ENCODE measurements at places on chromosomes 2 and 18. TPM values are rescaled to one million over a fixed set of nuclear protein-coding genes. Genes with fewer than 3 reads are reported as not detected.

DSG1 gene
- 33.7 TPM for total RNA-seq

TMEM169 gene
- 0.04 TPM for total RNA-seq

E2F6 gene
- total RNA-seq = 5.0 TPM

DYTN gene
- not detected for total RNA-seq

KIF1A gene
- 0.12 TPM for total RNA-seq

TNS1 gene
- 27.7 TPM for total RNA-seq

TUBA3E gene
- total RNA-seq = not detected

SGPP2 gene
- 57.1 TPM for total RNA-seq

NYAP2 gene
- total RNA-seq = 0.32 TPM

CCT4 gene
- total RNA-seq = 109 TPM

PTPRN gene
- not detected for total RNA-seq

POTEC gene
- total RNA-seq = not detected

MOGAT1 gene
- total RNA-seq = not detected

DCDC2C gene
- total RNA-seq = not detected

GALNT1 gene
- 101 TPM for total RNA-seq

FKBP1B gene
- 6.2 TPM for total RNA-seq

- no peak for ATAC-seq
Observed at GRCh38 chr2:23944976-23945375, 4.7 kb downstream of the UBXN2A start.

DNA sequence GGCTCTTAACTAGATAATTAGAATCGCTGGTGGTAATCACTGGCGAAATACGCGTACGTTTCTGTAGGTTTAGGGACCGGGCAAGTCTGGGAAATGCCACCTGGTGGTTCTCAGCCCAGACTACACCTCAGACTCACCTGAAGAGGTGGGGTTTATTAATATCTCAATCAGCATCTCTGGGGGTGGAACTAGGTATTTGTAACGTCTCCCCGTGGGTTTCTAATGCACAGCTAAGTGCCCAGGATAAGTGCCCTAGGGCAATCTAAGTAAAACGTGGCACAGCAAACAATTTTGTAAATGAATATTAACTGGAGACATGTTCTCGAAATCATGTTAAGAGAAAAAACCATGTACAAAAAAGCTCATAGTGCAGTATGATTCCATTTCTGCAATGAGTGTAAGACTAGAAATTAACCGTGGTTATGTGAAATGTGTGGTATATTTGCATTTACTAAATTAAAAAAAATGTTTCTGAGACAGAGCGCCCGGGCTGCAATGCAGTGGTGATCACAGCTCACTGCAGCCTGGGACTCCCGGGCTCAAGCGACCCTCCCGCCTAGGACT, 760 bp upstream of the CNOT11 start:
- peak; percentile 65 for ATAC-seq

DNA sequence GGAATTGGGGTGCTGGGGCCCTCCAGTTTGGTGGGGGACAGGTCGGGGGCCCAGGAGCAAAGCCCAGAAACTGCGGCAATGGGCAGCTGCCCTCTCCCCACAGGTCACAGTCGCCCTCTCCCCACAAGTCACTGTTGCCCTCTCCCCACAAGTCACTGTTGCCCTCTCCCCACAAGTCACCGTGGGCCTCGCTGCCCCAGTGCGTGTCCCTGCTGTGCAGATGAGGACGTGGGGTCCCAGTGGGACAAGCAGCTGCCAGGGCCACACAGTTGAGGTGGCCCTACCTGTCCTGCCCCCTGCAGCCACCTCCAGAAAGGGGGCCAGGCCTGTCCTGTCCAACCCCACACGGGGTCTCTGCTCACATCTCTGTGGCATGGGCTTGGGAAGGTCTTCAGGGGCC, 13.0 kb upstream of the AGXT start:
- ATAC-seq = no peak

- no peak for ATAC-seq
Observed at GRCh38 chr2:40199771-40200170, 252.1 kb downstream of the SLC8A1 start.

DNA sequence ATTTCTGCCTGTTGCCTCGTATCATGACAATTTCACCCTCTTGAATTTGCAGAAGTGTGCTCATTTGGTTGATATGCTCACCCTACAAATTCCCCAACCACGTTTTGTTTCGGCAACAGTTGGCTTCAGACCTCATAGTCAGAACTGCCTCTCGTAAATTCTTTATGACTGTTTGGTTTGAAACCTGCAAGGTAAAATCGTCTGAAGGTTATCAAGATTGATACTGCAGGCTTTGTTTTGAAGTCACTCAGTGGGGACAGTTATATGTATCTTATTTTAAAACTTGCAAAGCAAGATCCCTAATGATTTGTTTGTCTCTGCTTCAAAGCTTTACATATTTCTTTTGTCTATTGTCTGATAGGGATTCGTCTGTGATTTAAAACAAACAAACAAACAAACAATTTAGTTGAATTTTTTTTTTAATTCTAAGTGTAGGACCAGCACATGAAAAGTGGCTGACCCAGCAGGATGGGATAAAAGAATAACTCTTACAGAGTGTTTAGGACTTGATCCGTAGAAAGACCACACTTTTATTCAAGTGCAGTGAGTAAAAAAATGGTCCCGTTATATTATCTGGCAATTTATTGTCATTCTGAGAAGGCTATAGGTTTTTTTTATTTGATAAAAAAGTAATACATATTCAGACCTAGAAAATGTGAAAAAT, 45.7 kb upstream of the MYCN start:
- no peak for ATAC-seq

GRCh38 chr2:170714381-170715061, 616 bp upstream of the SP5 start:
- ATAC-seq = peak; percentile 49

DNA sequence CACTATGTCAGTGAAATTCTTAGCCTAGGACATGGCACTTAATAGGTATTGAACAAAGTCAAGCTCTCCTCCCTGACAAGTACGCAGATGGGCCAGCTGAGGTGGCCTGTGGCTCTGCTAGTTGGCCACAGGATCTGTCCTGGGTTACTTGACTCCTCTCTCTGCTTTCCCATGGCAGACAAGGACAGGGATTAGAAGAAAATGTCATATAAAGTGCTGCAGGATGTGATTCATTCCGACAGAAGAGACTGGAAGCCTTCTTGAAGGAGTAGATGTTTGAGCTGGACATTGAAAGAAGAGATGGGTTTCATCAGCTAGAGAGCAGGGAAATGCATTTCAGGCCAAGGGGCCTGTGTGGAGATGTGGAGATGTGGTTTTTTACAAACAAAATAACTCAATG, 46.7 kb downstream of the SMAD7 start:
- no peak for ATAC-seq

- no peak for ATAC-seq
Observed at GRCh38 chr2:216650626-216651257, 17.5 kb downstream of the IGFBP2 start.

DNA sequence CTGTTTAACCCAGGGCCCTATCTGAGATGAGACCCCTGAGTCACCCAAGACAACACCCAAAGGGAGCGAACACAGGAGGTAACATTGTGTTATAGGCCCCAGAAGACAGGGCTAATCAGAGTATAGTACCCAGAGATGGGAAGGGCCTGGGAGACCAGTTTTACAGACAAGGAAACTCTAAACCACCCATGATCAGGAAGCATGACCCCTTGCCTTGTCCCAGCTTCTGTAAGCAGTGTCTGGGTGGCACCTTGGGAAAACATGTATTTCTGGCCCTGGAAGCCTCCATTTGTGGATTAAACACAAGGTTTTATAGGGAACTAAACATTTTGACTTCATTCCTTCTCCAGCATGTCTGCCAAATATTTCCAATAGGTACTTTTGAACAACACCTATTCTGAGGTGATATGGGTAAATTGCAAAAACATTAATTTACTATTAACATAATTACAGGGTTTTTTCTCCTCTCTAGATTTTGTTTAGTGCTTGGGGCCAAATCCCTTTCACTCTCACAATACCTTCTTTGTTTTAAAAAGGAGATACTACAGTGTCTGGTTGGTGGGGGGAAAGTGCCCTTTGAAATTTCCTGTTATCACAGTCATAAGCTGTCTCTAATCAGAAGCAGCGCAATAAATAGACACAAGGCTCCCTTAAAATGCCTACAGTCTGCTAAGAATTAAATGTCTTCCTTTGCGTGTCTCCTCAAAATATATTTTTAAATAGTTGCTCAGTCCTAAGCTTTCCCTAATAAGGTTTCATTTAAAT, 341.1 kb downstream of the BCL11A start:
- ATAC-seq = no peak

GRCh38 chr2:237474931-237475703, 11.9 kb upstream of the MLPH start:
- peak; percentile 65 for ATAC-seq

DNA sequence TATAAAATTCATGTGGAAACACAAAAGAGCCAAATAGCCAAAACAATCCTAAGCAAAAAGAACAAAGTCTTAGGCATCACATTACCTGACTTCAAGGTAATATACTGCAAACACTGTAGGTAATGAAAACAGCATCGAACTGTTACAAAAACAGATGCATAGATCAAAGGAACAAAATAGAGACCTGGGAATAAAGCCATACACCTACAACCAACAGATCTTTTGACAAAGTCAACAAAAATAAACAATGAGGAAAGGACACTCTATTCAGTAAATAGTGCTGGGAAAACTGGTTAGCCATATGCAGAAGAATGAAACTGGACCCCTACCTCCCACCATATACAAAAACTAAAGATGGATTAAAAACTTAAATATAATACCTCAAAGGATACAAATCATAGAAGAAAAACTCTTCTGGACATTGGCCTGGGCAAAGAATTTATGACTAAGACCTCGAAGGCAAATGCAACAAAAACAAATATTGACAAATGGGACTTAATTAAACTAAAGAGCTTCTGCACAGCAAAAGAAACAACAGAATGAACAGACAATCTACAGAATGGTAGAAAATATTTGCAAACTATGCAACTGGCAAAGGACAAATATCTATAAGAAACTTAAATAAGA, 218.0 kb downstream of the PHLPP1 start:
- ATAC-seq = no peak

GRCh38 chr2:188609321-188610049, 317.8 kb downstream of the GULP1 start:
- ATAC-seq = no peak

DNA sequence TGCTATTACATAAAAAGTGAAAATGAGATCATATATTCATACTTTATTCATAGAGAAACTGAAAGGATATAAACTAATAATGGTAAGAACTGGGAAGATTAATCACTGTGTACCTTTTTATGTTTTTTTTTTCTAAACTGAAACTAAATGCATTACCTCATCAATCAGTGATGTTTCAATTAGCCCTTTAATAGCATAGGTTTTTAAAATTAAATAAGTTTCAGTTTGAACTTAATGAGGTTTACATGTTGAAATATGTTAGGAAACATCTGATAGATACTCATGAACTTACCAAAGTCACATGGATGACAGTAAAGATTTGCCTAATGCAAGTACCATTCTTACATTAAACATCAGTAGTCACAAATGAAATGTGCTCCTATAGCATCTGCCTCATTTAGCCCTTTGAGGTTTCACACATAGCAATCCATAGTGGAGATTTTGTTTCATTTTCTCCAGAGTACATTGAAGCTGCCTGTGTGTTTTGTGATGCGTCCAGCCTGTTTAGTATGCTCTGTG, 8.9 kb downstream of the MAPRE2 start:
- ATAC-seq = no peak

- no peak for ATAC-seq
Observed at GRCh38 chr2:40318921-40319320, 133.0 kb downstream of the SLC8A1 start.

DNA sequence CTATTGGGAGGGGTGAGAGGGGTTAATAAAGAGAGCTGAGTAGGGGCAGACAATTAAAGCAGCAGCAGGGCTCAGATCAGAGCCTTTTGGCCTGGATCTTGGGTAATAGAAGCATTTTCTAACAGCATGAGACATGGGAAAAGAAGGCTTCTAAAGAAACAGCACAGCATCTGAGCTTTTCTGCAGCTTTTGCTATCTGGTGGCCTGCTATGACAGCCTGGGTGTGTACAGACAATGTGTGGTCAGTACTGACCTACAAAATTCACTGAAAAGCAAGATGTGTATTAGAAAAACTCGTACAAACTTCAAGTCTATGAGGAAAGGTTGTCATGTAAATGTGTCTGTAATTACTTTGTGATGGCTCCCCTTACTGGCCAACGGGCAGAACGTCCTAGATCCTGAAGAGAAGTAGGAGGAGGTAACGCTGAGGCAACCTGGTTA, 95.6 kb downstream of the GALNT3 start:
- ATAC-seq = peak; percentile 59

DNA sequence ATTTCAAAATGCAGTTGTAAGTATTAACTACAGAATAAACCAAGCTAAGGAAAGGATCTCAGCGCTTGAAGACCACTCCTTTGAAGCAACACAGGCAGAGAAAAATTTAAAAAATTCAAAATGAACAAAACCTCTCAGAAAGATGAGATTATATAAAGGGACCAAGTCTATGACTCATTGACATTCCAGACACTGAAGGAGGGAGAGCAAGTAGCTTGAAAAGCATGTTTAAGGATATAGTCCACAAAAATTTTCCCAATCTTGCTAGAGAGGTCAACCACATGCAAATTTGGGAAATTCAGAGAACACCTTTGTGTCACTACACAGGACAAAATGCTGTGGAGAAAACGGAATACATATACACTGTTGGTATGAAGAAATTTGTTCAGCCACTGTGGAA, 112.6 kb upstream of the MC4R start:
- ATAC-seq = no peak

DNA sequence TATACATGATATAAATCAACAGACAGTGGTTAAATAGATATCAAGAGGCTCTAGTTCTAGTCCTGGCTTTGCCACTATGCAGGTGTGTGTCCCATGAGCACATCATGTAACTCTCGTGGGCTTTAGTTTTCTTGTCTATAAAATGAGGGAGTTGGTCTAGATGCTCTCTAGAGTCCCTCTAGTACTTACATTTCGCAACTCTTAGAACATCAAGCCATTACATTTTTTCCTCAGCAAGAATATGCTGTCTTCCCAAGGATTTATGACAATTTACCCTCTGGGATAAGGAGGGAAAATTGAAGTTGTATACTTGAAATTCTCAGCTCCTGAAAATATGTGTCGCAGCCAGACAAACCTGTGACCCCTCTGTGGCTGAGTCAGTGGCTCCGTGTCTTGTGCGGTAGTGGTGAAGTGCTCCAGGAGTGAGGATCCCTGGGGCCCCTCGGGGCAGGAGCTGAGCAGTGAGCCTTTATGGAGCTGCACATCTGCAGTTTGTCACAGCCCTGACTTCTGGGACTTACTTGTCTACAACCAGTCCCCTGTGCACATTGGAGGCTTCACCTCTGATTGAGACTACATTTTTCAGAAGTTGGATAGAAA, 6.8 kb downstream of the PKP4 start:
- ATAC-seq = no peak

GRCh38 chr2:37634914-37635503, 36.4 kb downstream of the CDC42EP3 start:
- ATAC-seq = peak; percentile 3

DNA sequence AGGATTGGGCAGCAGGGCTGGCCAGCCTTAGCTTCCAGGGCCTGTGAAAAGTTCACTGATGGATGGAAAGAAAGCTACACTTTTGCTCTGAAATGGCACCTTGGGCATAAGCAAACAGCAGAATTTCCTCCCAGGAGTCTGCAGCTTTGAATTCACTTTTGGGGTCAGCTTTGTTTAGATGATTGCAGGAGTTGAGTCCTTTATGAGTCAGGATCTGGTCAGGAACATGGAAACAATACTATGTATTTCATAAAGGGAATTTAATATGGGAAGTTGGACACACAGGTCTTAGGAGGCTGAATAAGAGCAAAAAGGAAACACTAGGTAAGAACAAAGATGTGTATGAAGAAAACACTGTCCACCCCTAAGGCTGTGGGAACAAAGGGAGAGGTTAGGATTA, 345.3 kb downstream of the TSN start:
- no peak for ATAC-seq
